ENCODE measurements at places on chromosomes 7 and 10.
A peak's percentile ranks its signal among the peaks of the same experiment; 100 is the strongest.

GRCh38 chr7:85262891-85263290, 76.0 kb upstream of the SEMA3D start:
- DNase-seq = no peak

DNA sequence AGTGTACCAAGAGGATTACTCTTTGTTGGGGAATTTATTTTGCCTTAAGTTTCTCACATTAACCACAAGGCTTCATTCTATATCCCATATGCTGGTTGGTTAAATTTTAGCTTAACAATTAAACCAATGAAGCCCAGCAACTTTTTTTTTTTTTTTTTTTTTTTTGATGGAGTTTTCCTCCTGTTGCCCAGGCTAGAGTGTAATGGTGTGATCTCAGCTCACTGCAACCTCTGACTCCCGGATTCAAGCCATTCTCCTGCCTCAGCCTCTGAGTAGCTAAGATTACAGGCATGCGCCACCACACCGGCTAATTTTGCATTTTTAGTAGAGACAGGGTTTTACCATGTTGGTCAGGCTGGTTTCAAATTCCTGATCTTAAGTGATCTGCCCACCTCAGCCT, 75.0 kb upstream of the MKX start:
- DNase-seq = no peak

GRCh38 chr7:92723943-92724342, 112.4 kb downstream of the CDK6 start:
- DNase-seq = no peak

DNA sequence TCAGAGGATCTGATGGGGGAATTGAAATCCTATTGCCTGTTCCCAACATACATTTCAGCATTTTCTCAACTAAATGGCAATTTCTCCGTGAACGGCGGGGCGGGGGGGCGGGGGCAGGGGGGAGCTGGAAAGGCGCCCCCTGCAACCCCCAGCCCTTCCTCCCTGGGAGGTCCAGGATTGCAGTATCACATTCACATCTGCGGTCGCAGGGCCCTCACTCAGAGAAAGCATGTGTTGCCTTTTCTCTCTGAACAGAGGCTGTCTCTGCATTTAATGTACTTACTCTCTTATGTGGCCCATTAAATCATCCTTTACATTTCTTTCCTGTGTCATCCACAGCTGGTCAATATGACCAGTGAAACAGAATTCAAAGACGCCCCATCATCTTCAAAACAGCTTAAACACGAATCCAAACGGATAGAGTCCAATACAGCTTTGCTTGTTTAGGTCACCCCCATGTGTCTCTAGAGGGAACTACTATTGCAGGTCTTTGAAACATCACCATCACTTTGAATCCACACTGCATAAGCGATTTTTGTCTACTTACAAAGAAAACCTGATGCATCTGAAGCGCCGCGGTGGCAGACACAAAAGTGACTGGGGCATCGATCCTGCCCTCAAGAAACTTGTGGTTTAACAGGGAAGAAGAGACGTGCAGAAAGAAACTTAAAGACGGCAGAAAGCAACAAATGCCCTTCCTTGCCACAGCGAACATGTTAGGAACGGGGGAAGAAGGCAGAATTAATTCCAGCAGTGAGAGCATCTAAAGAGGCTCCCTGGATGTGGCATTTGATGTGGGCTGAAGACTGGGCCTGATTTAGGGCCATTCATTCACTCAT, 17.0 kb upstream of the ECHDC3 start:
- DNase-seq = no peak

DNA sequence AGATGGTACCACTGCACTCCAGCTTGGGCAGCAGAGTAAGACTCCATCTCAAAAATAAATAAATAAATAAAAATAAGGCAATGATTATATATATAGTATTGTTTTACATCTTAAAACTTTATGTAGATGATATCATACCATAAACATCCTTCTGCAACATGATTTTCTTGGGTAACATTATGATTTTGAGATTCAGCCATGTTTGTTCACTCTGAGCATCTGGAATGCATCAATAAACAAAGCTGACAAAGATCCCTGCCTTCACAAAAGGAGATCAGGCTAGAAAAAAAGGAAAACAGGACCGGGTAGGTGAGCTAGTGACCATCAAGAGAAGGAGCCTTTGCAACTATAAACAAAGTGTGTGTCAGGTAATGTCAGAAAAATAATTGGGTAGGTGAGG, 31.9 kb upstream of the KAT6B start:
- DNase-seq = no peak

- DNase-seq = no peak
These were observed 298.3 kb downstream of the GALNT17 start for GRCh38 chr7:71430246-71430645.

DNA sequence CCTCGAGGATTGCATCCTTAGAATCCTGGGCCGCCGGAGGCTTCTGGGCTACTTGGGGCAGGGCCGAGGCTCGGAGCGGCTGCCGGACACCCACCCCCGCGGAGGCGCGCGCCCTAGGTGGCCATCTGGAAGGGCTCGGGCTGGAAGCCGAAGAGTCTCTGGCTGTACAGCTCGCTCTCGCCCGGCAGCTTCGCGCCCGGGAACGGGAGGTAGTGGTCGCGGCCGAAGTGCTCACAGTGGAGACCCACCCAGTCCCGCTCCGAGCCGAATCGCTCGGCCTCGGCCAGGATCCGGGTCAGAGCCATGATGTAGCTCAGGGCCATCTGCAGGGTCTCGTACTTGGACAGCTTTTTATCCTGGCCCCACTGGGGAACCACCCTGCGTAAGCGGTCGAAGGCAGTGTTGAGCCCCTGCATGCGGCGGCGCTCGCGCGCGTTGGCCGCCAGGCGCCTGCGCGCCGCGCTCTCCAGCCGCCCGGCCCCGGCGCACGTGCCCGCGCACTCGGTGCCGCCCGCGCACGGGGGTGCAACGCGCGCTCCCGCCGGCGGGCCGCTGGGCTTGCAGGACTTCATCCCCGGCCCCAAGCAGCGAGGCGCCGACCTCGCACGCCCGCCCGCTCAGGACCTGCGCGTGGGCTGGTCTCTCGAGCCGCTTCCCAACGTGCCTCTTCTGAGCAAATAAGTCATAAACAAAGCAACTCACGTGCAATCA, 652 bp downstream of the ATOH7 start:
- peak; percentile 27 for DNase-seq

DNA sequence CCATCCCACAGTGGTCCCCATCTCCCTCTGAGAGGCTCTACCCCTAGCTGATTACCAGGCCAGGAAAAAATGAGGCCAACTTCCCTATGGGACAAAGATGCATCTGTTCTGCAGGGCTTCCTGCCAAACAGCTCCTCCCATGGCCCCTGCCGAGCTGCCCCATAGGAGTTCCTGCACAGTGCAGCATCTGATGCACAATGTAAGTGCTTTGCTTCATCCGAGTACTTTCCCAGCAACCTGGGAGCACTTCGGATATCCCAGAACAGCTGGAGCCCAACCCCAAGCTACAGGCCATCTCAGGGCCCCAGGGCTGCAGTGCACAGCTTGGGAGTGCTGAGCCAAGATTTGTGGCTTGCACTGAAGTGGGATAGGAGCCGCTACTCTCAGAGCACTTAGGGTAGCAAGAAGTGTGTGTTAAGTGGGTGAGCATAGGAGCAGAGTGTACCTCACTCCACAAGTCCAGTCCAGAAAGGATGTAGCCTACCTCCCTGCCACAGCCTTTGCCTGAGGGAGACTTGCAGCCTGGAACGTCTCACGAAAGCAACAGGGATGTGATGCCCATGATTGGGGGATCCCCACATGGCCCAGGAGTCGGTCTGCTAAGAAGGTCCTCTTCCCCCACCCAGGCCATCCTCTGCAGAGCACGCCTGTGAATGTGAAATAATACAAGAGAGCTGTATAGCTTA, 209.6 kb upstream of the VWC2 start:
- DNase-seq = no peak

GRCh38 chr7:128963327-128963757, 25.6 kb downstream of the IRF5 start:
- peak; percentile 47 for DNase-seq

DNA sequence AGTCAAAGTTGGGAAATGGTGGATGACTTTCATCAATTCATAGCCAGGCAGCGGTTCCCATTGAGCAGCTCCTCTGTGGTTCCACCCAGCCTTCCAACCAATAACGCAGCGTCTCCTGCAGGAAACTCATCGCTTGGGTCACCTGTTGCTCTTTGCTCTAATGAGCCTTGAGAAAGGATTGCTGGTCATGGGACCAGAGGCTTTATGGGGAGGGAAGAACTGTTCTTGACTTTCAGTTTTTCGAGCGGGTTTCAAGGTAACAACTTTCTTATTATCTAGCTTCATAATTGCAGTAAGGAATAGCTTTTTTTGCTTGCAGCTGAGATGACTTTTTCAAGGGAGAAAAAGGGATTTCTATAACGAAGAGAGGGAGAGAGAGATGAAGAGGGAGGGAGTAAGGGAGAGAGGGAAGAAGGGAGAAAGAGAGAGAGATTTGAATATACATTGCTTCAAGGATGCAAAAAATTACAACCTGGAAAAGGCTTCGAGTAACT, 405 bp upstream of the ENTPD1 start:
- DNase-seq = no peak

- no peak for DNase-seq
These were observed 237.8 kb downstream of the PAXIP1 start for GRCh38 chr7:154765118-154765517.

- DNase-seq = no peak
These were observed 542.5 kb downstream of the GATA3 start for GRCh38 chr10:8596929-8597472.

GRCh38 chr7:92631067-92631849, 41.1 kb upstream of the FAM133B start:
- peak; percentile 67 for DNase-seq
